ENCODE measurements at places on chromosomes 1 and 21.

- no peak for DNase-seq
These were observed 118.2 kb downstream of the OSBPL9 start for GRCh38 chr1:51734896-51735745.

GRCh38 chr1:233448109-233448689 lies 120.7 kb downstream of the MAP3K21 start:
- DNase-seq = no peak

- no peak for DNase-seq
These were observed 1128.7 kb downstream of the AMY1C start for GRCh38 chr1:104878203-104878909.

- DNase-seq = no peak
These were observed 81.4 kb upstream of the WLS start for GRCh38 chr1:68313735-68314134.

- no peak for DNase-seq
These were observed 24.6 kb upstream of the TTC22 start for GRCh38 chr1:54825696-54826095.

DNA sequence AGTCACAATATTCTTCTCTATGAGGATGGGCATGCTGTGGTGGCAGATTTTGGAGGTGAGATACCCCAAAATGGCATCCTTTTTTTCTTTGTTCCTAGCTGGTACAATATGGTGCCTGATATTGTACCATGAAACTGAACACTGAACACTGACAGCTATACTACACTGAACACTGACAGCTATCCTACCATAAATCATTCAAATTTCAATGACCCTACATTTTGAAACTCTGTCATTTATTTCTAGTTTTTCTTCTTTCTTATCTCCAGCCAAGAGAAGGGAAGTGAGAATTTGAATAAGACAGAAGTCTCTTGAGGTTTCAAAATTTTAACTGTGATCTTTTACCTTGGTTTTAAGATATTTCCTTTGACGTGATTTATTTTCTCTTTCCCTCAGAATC lies 76.3 kb downstream of the LRRC53 start:
- DNase-seq = no peak

DNA sequence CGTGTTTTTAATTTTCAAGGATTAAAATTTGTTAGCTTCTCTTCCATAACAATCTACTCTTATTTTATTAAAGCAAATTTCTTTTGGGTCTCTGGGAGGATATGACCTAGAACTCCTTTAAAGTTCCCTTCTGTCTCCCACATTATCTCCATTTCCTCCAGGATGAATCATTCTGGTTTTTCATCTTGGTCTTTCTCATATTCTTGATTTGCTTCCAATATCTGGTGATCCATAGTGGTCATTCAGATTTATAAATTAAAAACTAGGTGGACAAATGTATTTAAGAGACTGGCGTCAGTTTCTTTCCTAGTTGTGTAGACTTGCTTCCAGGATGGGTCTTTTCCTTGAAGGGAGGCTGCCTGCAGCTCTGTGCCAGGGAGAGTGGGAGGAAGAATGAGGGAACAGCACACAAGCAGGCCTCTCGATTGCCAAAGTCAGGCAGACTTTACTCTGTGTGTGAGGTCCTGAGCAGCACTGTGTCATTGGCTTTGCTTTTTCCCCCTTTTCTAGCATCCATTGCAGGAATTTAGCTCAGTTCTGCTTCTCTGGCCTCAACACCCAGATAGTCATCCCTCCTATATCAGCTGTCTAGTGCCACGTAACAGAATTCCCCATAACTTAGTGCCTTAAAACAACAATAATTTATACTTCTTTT lies 48.1 kb upstream of the FOXO6 start:
- no peak for DNase-seq

GRCh38 chr1:30845904-30846290 lies 62.7 kb downstream of the SDC3 start:
- DNase-seq = no peak

- DNase-seq = no peak
These were observed 47.3 kb downstream of the LYPLAL1 start for GRCh38 chr1:219220945-219221344.

DNA sequence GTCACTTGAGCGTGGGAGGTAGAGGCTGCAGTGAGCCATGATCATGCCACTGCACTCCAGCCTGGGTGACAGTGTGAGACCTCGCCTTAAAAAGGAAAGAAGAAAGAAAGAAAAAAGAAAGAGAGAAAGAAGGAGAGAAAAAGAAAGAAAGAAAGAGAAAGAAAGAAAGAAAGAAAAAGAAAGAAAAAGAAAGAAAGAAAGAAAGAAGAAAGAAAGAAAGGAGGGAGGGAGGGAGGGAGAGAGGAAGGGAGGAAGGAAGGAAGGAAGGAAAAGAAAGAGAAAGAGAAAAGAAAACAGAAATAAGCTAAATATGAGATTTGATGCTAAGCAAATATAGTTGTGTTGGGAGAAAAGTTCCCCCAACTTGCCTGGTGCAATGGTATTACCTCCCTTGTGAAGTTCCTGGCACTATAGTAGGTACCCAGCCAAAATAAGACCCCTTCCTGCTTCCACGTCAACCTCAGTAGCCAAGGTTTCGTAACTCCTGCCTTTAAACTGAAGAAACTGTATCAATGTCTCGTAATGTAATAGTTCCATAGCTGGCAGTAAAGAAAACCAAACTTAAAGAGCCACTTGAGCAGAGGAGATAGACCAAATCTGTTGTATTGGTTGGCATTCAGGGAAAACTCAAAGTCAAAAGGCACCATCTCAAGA lies 88.1 kb upstream of the HNRNPU start:
- no peak for DNase-seq

DNA sequence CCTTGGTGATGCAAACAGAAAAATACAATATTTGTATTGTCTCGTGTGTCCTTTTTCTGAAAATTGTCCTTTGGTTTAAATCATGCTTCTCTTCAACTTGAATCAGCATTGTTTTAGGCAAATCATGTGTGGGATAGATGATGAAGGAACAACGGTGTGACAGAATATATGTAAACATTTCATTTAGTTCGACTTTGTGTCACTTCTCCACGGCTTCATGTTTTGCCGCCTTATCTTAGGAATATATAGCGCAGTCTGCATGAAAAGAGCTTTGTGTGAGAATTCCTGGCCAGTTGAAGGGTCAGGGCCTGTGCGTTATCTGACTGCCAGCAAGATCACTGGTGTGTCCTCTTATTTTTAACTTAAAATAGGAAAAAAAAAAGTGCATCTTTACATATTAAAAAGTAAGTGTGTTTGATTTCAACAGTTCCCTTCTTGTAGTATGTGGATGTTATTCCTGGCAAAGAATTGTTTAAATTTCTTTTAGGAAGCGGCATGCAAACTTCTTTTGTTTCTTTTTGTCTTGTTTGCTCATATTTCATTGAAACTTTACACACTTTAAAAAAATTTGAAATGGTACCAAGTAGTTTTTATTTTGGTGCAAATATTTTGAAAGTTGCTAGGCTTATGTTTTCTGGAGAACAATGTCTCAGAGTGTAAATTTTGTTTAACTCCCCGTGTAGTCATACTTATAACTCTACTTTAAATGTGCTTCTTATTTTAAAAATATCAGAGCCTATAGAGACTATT lies 465.2 kb downstream of the USP25 start:
- no peak for DNase-seq

GRCh38 chr1:229378586-229379367 lies 35.9 kb upstream of the CCSAP start:
- DNase-seq = no peak

DNA sequence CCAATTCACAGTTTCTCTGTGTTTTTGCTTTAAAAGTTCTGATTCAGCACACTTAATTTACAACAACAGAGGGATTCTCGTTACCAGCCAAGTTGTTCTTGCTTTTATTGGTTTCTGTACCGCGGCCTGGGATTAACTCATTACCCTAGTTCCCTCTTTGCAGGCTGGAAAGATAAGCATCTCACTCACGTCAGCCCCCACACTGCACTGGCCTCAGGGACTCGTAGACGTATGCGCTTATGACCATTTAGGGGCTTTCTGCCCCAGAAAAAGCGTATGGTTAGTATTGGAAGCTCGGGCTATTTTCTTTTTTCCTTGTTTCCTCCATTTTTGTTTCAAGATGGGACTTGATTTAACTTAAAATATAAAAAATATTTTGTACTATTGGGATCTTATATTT lies 76.0 kb downstream of the POFUT2 start:
- no peak for DNase-seq

DNA sequence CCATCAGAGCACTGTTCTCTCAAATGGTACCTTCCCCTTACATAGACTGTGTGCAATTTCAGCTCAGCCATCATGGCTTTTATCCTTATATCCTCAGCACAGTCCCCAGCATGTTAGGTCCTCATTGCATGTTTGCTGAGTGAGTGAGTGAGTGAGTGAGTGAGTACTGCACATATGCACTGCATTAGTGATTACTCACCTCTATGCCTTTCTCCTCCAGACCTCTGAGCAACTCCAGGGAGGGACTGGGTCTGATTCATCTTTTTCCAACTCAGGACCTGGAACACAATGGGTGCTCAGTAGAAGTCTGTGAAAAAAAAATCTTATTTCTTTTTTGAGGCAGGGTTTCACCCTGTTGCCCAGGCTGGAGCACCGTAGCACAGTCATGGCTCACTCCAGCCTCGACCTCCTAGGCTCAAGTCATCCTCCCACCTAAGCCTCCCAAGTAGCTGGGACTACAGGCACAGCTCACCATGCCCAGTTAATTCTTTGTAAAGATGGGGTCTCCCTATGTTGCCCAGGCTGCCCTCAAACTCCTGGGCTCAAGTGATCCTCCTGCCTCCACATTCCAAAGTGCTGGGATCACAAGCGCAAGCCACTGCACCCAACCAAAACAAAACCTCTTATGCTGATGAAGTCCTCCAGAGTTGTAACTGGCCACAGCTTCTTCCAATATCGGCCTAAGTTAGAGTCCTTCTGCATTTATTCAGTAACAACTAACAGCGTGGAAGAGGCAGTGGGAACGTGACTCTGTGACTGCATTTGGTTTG lies 23.7 kb downstream of the RNU5D-1 start:
- no peak for DNase-seq

DNA sequence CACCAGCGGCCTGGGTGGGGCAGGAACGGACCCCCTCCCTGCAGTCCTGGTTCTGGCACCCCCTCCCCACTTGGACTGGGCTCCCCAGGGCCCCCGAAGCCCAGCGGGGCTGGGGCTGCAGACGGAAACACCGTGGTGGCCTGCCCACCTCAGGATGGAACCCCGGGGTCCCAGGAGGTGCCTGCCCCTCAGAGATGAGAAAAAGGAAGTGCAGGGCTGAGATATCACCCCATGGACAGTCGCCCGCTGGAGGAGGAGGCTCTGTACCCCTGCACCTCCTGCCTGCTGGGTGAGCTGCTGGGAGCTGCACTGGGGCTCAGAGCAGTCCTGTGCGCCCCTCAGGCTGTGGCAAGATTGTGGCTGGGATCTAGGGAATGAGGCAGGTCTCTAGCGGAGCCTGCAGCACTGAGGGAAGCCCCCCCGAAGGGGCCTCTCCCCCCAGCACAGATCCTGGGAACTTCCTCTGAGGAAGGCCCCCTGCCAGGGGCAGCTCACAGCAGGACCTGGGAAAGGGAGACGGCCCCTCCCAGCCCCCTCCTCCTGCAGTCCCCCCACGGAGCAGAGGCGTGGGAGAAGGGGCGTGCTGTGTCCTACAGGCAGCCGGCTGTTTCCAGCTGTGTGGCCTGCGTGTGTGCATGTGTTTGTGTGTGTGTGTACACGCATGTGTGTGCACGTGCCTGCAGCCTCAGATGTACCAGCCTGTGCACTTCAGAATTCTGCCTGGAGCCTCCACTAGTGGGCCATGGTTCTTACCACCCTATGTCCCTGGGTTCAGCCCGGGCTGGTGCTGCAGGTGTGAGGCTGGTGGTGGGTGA lies 6.9 kb downstream of the AGRN start:
- no peak for DNase-seq

DNA sequence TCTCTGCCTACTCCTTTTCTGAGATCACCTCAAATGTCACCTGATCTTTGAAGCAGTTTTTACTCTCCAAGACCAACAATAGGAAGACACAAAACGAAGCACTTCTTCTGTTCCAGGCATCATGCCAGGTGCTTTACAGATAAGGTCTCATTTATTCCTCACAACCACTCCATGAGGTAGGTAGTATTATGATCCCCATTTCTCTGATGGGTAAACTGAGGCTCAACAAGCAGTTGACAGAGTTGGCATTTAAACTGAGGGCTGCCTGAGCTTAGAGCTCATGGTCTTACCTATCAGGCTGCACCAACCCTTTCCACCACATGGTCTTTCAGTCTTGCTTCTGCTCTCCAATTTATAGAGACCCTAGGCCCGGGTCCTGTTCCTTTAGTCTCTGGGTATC lies 147.2 kb upstream of the JUN start:
- no peak for DNase-seq

DNA sequence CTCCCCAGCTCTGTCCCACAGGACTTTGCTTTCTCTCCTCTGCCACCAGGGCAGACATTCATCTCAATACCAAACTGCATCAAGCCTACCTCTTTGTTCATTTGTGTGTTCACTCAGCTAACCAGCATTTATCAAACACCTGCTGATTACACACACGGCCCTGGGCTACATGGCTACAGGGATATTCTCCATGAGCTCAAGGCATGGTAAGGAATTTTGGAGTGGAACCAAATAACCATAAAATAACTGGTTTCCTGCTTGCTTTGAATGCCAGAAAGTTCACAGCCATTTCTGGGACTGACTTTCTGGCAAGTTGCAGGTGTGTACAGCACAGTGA lies 54.6 kb downstream of the LDLRAD2 start:
- DNase-seq = no peak

DNA sequence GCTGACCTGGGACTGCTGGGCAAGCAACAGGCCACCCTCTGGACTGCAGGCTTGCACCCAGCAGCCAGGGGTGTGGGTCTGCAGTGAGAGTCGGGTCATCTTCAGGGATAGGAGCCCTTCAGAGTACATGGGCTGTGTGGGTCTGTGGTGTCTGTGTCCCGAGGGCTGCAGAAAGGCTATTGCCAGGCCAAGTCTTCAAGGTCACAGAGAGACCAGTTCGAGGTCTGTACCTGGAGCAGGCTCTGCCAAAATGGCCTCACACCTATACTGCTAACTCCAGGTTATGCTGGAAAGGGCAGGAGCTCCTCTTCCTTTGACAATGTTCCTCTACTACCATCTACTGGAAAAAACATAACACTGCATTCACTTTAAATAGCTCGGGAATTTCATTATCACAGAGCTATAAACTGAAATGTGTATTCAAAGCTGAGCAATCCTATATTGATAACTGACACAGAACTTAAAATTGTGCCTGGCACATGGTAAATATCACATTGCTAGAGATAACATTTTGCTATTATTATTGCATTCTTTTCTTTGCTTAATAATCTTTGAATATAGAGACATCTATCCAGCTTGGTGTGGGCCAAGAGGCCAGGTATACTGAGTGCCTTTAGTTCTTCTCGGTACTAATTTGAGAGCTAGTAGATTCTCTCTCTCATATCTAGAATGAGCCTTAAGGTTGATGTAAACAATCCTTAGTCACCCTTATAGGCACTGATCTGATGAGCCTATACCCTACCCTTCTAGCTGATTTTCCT lies 6.9 kb upstream of the DNAH14 start:
- no peak for DNase-seq

- DNase-seq = no peak
These were observed 67.8 kb downstream of the FASLG start for GRCh38 chr1:172726740-172727139.

GRCh38 chr1:3453203-3453761 lies 1.2 kb upstream of the ARHGEF16 start:
- DNase-seq = peak; percentile 25

All from NK-92 treated with Interleukin-12 subunit alpha and Interleukin-12 subunit beta, amount 100 ng/mL, for 24 hours (cell line).